ENCODE measurements at places on chromosomes 2 and 18. TPM values are rescaled to one million over a fixed set of nuclear protein-coding genes. Genes with fewer than 3 reads are reported as not detected.

- H3K4me3 ChIP-seq = no peak overlapping the region
- no peak overlapping the region for H3K27ac ChIP-seq
- no peaks in the 10 kb centered on the region for H3K36me3 ChIP-seq
- no peaks in the 10 kb centered on the region for H3K27me3 ChIP-seq
- no peaks in the 10 kb centered on the region for H3K4me1 ChIP-seq
These were observed 10.4 kb downstream of the COLEC11 start for GRCh38 chr2:3604991-3605961.

DNA sequence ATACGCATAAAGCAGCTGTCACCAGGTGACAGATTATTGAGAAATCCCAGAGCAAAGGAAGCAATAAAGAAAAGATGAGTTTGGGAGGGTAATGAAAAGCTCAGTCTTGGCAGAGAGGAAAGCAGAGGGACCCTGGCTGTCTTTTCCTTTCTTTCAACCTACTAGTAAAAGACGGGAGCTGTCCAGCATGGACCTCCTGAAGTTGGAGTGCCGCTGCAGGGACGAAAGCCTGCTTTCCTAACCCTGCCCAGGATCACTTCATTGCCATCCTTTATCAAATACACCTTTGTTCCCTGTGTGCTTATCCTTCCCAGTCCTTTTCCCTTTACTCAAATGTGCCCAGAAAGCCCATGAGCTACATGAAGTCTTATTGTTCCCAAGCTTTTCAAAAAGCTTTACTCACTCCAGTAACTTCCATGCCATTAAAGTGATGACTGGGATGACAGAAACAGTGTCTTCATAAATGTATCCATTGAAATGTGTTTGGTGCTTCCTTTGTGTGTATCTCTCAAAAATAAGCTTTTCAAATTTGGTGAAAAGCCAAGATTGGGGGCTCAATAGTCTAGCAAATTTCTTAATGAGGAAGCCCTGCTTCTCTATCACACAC, 3.7 kb upstream of the SPR start:
- peaks cover 13% of the 10 kb centered on the region for H3K4me1 ChIP-seq
- H3K27ac ChIP-seq = no peak overlapping the region

- no peaks in the 10 kb centered on the region for H3K27me3 ChIP-seq
- no peaks in the 10 kb centered on the region for H3K36me3 ChIP-seq
- no peak overlapping the region for H3K4me3 ChIP-seq
These were observed 678.4 kb upstream of the ZNF804A start for GRCh38 chr2:183919926-183920325.

DNA sequence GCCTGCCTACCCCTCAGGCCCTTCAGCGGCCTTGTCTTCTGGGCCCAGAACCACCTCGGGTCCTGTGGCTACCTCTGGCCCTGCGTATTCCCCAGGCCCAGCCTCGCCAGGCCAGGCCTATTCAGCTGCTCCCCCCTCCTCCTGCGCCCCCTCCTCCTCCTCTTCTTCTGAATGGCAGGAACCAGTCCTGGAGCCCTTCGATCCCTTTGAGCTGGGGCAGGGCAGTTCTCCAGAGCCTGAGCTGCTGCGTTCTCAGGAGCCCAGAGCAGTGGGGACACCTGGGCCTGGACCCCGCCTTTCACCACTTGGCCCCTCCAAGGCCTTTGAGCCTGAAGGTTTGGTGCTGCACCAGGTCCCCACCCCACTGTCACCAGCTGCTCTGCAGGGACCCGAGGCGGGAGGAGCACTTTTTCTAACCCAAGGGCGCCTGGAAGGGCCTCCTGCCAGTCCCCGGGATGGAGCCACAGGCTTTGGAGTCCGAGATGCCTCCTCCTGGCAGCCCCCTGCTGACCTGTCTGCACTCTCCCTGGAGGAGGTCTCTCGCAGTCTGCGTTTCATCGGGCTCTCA, 14.7 kb downstream of the GAREM2 start:
- no peak for DNase-seq
- H3K4me3 ChIP-seq = no peak overlapping the region
- H3K36me3 ChIP-seq = peaks cover 23% of the 10 kb centered on the region
- H3K4me1 ChIP-seq = peaks cover 13% of the 10 kb centered on the region
- H3K27ac ChIP-seq = no peak overlapping the region

DNA sequence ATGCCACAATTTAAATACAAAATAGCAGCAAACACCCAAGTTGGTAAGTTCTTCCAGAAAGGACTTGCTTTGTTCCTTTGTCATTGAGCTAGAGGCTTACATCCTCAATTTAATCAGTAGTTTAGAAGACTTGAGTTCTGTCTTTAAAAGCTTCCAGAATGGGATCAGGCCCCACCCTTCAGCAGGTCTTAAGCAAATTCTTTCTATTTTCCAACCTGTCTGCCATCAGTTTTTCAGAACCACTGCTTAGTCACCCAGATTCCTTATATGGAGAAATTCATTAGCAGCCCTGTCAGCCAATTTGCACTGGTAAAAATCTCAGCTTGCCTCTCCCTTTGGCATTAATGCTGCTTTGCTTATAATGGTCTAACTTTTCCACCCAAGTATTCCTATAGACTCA, 263.6 kb upstream of the HNMT start:
- no peak overlapping the region for H3K27ac ChIP-seq
- no peaks in the 10 kb centered on the region for H3K27me3 ChIP-seq
- no peaks in the 10 kb centered on the region for H3K36me3 ChIP-seq
- no peak for DNase-seq

GRCh38 chr2:173630425-173631126, 275.9 kb downstream of the CDCA7 start:
- H3K4me1 ChIP-seq = no peaks in the 10 kb centered on the region
- H3K27ac ChIP-seq = no peak overlapping the region
- DNase-seq = no peak
- H3K27me3 ChIP-seq = no peaks in the 10 kb centered on the region
- H3K4me3 ChIP-seq = no peak overlapping the region
- H3K36me3 ChIP-seq = no peaks in the 10 kb centered on the region

Gene ZNF2
- 7.2 TPM for total RNA-seq

Gene SLC8A1
- 0.12 TPM for total RNA-seq

Gene MRO
- not detected for total RNA-seq

Gene YES1
- 0.51 TPM for total RNA-seq

Gene HOXD13
- total RNA-seq = not detected

DNA sequence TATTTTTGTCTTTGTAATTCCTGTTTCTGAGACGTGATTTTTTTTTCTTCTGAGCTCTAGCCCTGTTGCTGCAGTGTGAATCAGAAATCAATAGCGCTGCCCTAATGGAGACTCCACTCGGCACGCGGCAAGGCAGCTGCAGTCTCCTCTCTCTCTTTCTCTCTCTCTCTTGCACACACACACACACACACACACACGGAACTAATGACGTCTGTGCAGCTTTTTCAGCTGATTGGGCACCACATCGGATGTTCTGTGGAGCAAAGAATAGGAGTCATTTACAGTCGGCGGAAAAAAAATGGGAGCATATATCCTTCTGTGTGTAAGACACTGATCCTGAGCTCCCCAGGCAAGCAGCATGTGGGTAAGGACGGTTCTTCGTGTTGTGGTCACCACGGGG, 2.0 kb upstream of the MYT1L start:
- H3K27me3 ChIP-seq = no peaks in the 10 kb centered on the region
- no peak overlapping the region for H3K4me3 ChIP-seq
- no peak overlapping the region for H3K27ac ChIP-seq
- no peak for DNase-seq

DNA sequence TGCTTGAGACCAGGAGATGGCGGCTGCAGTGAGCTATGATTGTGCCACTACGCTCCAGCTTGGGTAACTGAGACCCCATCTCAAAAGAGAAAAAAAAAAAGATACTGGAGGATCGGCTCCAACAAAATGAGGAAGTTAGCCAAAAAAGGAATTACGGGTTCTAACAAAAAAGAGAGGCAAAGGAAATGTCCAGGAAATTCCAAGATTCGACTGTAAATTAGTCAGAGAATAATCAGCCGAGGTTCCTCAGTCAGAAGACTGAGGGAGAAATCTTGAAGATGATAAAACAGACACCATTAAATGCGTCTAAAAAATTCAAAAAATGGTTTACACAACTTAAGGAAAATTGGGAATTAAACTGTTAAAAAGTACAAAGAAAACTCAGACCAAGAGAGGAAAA, 89.5 kb downstream of the AAK1 start:
- H3K4me1 ChIP-seq = peaks cover 4% of the 10 kb centered on the region
- no peaks in the 10 kb centered on the region for H3K36me3 ChIP-seq
- no peaks in the 10 kb centered on the region for H3K27me3 ChIP-seq
- H3K4me3 ChIP-seq = no peak overlapping the region

GRCh38 chr2:8144785-8145184, 537.1 kb upstream of the ID2 start:
- no peak for DNase-seq
- no peak overlapping the region for H3K4me3 ChIP-seq
- no peak overlapping the region for H3K27ac ChIP-seq

DNA sequence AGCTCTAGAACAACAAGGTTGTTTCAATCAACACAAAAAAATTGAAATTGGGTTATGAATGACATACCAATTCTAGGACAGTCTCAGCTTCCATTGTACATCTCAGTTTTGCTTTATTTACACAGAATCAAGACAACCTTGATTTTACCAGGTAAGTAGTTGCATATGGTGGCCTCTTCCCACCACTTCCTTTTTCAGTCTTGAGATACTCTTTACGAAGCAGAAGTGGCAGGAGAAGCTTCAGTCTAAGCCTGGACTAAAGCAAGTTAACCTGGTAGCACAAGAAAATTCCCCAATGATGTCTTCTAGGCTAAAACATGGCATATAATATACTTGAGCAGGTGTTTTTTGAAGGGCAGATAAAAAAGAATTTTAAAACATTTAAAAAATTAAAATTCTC, 10.7 kb upstream of the FAM136A start:
- H3K4me1 ChIP-seq = no peaks in the 10 kb centered on the region
- H3K27ac ChIP-seq = no peak overlapping the region
- peaks cover 5% of the 10 kb centered on the region for H3K27me3 ChIP-seq
- no peak overlapping the region for H3K4me3 ChIP-seq
- no peaks in the 10 kb centered on the region for H3K36me3 ChIP-seq

GRCh38 chr2:225464346-225465025, 65.0 kb downstream of the NYAP2 start:
- no peak overlapping the region for H3K27ac ChIP-seq
- peak; percentile 16 for DNase-seq
- H3K4me3 ChIP-seq = peak overlapping the region; percentile 57
- peaks cover 10% of the 10 kb centered on the region for H3K4me1 ChIP-seq
- H3K36me3 ChIP-seq = no peaks in the 10 kb centered on the region
- H3K27me3 ChIP-seq = no peaks in the 10 kb centered on the region

DNA sequence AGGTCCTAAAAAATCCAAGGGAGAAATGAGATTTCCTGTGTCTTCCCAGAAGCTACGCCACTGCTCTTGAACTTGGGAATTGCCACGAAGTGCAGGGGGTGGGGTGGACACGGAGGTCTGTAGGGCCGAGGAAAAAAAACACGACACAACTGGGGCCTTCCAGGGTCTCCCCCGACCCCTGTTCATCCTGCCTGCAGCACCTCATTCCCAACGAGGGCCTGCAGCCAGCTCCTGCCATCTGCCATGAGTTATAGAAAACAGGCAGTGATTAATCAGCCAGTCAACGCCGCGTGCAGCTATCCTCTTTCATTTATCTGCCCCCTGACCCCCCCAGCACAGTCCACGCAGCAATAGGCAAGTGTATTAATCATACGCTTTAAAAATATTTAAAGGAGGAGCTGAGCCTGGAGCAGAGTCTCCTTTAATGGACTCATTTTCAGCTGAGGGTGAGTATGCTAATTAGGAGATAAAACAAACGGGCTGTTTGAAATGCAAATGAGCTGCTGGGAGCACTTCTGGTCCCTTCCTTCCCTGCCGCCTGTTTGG, 209.9 kb downstream of the TFCP2L1 start:
- DNase-seq = no peak
- no peak overlapping the region for H3K27ac ChIP-seq
- no peaks in the 10 kb centered on the region for H3K4me1 ChIP-seq
- no peak overlapping the region for H3K4me3 ChIP-seq
- H3K36me3 ChIP-seq = no peaks in the 10 kb centered on the region

Gene TMEM198
- total RNA-seq = 0.39 TPM

DNA sequence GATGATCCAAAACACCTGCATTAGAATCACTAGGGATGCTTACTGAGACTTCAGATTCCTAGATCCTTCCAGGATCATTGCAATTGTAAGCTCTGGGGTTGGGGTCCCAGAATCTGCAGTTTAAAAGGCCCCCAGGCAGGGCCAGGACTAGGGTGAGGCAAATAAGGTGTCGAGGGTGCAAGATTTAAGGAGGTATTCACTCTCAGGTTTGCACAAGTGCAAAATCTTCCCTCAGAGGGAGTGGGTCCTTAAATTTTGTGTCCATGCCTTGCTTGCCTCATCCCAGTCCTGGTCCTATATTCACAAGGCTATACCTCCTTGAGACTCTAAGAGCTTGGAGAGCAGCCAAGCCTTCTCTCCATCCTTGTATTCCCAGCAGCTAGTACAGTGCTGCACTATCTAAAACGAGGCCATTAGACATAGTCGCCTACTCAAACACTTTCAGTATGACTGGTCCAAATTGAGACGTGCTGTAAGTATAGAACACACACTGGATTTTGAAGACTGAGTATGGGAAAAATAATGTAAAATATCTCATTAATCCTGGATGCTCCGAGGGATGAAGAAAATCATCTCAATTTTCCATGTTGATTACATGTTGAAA, 31.6 kb upstream of the MREG start:
- no peak overlapping the region for H3K27ac ChIP-seq
- H3K27me3 ChIP-seq = no peaks in the 10 kb centered on the region
- H3K4me1 ChIP-seq = no peaks in the 10 kb centered on the region
- DNase-seq = no peak
- no peak overlapping the region for H3K4me3 ChIP-seq

Gene IKZF2
- total RNA-seq = 49.1 TPM

Gene DIPK1C
- not detected for total RNA-seq

GRCh38 chr2:222054813-222055212, 244.0 kb downstream of the PAX3 start:
- H3K36me3 ChIP-seq = no peaks in the 10 kb centered on the region
- H3K4me3 ChIP-seq = no peak overlapping the region
- no peaks in the 10 kb centered on the region for H3K4me1 ChIP-seq
- no peak overlapping the region for H3K27ac ChIP-seq
- no peak for DNase-seq
- no peaks in the 10 kb centered on the region for H3K27me3 ChIP-seq

Gene BMPR2
- 24.6 TPM for total RNA-seq

GRCh38 chr18:13555192-13555591, 171.2 kb downstream of the FAM210A start:
- H3K4me1 ChIP-seq = peaks cover 7% of the 10 kb centered on the region
- H3K4me3 ChIP-seq = no peak overlapping the region
- H3K36me3 ChIP-seq = no peaks in the 10 kb centered on the region
- no peak for DNase-seq
- no peaks in the 10 kb centered on the region for H3K27me3 ChIP-seq

GRCh38 chr2:44429034-44429433, 67.3 kb downstream of the CAMKMT start:
- no peaks in the 10 kb centered on the region for H3K36me3 ChIP-seq
- no peak for DNase-seq
- H3K4me1 ChIP-seq = no peaks in the 10 kb centered on the region
- no peak overlapping the region for H3K4me3 ChIP-seq
- no peaks in the 10 kb centered on the region for H3K27me3 ChIP-seq
- no peak overlapping the region for H3K27ac ChIP-seq

- no peaks in the 10 kb centered on the region for H3K36me3 ChIP-seq
- no peaks in the 10 kb centered on the region for H3K27me3 ChIP-seq
- no peaks in the 10 kb centered on the region for H3K4me1 ChIP-seq
- no peak overlapping the region for H3K4me3 ChIP-seq
- H3K27ac ChIP-seq = no peak overlapping the region
These were observed 159.3 kb downstream of the GBX2 start for GRCh38 chr2:236008857-236009256.

Measured in B cell (primary cell).